Spleen (tissue), 13 donors: ENCODE measurements at places on chromosomes 12 and 14.

DNA sequence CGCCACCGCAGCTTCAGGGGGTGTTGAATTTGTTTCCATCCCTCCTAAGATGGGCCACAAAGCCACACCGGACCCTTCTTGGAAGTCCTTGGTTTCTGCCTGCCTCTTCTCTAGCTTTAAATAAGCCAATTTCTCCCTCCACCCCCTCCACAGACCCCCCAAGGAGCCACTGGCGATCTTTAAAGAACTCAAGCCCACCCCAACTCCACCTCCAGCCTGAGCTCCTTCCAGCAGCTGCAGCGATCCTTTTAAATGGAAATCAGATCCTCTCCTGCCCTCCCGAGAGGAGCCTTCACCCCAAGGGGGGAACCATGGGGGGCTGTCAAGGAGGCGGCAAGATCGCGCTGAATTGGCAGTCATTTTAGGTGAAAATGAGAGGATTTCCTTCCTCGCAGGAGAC lies 133.1 kb downstream of the NCOR2 start:
- DNase-seq = no peak

GRCh38 chr14:22448905-22449599 lies 140.0 kb downstream of the DAD1 start:
- DNase-seq = no peak

DNA sequence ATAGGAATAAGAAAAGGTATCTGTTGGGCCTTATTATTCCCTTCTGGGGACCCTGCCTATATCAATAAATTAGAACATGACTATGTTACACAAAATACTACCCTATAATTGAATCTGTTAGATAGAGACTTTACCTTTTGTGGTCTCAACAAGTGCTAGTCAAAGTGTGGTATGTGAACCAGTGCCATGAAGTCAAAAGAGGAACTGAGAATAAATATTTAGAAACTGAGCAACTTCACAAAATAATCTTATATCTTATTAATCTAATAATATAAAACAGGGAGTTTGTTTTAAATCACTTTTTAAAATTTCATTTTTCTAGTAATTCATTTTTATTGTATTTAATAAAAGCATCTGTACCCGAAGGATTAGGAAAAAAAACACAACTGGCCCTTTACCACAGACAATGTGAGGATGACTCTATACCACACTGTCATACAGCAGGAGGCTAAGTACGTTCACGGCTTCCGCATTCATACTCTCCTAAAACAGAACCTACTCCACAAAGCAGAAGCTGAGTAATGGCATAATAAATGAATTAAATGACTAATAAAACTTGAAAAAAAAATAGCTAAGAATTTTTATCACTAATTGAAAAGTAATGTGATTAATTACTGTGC lies 42.1 kb downstream of the SEC23A start:
- DNase-seq = no peak

DNA sequence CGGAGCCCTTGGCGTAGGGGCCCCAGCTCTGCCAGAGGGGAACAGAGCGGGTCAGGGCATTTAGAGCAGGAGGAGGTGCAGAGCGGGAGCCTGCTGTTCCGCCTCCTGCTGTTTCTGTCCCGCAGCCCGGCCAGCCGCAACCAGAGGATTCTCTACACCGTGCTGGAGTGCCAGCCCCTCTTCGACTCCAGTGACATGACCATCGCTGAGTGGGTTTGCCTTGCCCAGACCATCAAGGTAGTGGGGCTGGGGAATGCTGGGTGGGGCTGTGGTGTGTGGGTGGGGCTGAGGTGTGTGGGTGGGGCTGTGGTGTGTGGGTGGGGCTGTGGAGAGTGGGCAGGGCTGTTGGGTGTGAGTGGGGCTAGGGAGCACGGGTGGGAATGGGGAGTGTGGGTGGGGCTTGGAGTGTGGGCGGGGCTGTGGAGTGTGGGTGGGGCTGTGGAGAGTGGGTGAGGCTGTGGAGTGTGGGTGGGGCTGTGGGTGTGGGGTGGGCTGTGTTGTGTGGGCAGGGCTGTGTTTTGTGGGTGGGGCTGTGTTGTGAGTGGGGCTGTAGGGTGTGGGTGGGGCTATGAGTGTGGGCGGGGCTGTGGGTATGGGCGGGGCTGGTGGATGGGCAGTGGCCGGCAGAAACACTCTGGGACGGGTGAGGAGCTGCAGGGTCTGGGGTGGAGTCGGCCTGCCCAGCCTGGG lies 8.0 kb downstream of the ASPG start:
- no peak for DNase-seq

DNA sequence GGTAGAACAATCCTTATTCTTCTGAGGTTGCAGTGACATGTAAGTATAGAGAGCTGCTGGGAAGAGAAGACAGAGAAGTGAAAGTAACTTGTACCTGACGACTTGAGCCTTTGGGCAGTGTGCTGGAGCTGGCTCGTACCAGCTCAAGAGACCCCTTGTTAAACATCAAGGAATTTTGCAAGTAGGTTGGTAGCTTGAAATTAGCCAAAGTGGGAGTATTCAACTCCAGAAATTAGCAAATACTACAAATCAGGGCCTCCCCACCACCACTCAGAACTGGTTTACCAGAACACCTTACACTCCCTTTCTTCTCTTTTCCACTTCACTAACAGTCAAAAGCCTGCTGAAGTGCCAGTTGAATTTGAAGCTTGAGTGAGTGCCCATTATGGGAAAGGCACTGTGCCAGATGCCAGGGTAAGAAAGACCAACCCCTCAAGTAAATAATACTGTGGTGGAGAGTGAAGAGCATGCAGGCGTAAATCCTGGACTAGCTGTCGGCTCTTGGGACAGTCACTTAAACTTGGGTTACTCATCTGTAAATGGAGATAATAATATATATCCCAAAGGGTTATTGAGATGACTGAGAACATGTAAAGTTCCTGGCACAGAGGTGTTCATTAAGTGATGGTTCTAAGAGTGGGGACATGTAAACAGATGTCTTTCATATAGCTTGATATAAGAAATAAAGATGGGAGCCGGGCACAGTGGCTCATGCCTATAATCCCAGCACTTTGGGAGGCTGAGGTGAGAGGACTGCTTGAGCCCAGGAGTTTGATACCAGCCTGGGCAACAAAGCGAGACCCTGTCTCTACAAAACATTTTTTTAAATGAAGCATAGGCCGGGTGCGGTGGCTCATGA lies 27.0 kb upstream of the EID3 start:
- no peak for DNase-seq

GRCh38 chr12:77599782-77600467 lies 230.8 kb upstream of the NAV3 start:
- no peak for DNase-seq

- peak; percentile 73 for DNase-seq
Observed at GRCh38 chr12:124554429-124555029, 12.9 kb downstream of the NCOR2 start.

DNA sequence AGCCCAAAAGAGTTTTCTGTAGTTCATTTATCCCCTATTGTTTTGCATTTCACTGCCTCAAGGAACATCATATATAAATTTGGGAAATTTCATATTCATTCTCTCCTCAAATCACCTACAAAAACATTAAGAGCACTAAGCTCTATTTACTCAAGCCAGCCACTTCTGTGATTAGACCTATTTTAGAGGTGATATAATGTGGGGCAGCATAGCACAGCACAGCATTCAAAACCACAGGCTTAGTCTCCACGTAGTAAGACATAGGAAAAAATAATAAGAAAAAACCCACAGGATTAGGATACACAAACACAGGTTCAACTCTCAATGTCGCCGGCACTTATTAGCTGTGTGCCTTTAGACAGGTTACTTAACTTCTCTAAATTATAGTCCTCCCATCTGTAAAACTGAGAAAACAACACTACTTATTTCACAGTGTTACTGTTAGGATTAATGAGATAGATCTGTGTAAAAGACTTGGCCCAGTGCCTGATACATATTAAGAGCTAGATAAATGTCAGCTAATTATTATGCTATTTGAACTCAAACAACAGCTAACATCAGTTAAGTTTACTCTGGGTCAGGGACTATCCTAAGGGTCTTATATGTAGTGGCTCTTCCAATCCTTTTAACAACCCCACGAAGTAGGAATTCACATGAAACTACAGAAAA lies 20.3 kb downstream of the DCAF5 start:
- no peak for DNase-seq
